ENCODE measurements at places on chromosomes 2 and 18.

GRCh38 chr2:44894058-44894457 is 47.4 kb upstream of the SIX3 start:
- DNase-seq, result no peak

GRCh38 chr2:47098953-47099352 is 56.2 kb downstream of the STPG4 start:
- no peak for DNase-seq

DNA sequence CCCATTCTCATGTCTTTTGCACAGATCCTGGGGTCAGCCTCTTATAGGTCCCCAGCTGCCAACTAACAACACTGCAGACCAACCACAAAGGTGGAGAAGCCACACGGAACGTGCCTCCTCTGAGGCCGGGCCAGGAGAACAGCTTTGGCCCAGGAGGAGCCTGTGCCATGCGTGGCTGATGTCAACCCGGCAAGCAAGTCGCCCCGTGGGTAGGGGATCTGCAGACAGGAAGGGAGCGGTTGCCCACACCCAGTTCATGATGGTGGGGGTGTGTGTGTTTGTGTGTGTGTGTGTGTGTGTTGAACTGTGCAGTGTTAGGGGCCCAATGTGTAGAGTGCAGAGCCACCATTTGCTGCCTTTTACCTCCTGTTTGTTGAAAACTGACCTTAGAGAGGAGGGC is 2.4 kb upstream of the CLEC4F start:
- no peak for DNase-seq

DNA sequence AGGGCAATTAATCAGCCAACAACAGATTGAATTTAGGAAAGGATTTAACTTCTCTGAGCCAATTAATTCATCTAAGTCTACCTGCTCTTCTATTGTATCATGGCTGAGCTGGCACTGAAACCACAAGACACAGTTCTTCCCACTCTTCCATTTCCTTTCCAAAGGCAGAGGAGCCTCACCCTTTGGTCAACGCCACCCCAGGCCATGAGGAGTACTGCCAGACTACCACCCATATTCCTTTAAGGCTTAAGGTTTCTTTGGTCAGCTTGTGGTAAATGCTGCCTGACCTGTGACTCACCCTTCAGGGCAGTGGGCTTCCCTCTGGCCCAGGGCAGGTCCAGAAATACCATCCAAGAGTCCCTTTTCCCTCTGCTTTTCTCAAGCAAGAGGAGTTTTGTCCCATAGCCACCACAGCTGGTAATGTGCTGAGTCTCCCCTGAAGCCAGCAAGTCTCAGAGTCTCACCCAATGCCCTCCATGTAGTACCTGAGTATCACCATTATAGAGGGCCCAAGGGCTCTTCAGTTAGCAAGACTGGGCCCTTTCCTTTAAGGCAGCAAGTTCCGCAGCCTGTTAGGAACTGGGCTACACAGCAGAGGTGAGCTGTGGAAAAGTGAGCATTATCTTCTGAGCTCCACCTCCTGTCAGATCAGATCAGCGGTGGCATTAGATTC is 900.5 kb upstream of the CRIM1 start:
- DNase-seq, result peak; percentile 31

DNA sequence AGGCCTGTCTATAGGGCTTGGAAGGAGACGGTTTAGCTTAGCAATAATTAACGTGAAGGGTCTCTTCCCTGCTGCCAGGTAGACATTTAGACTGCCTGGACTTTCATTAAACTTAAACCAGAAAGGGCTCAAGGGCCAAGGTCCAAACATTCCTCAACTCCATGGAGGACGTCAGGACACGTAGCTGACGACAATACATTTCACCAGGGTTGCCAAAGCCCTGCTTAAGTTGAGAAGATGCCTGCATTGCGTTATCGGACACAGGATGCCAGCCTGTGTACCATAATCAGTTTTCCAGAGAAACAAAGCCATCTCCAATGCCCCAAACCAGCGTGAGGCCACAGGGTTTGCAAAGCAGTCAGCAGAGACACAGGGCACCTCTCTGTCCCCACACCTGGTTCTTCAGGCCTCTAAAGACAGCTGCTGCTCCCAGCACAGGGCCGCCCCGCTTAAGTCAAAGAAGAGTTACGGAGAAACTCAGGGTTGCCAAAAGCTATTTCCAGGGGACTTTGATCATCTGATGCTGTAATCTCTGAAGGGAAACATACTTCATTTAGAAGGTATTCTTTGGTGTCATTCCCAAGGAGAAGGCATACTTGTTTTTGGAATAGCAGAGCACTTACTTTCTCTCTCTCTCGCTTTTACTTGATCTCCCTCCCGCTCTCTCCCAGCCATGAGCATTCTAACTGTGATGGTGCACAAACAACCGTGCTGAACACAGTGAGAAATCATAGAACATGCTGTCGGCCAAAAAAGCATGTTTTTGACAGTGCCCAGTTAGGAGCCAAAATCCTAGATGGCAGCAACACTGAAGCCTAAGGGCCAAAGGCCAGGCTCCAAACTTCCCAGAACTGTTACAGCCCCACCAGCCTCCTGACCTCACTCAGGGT is 46.0 kb downstream of the TTC32 start:
- DNase-seq, result no peak

DNA sequence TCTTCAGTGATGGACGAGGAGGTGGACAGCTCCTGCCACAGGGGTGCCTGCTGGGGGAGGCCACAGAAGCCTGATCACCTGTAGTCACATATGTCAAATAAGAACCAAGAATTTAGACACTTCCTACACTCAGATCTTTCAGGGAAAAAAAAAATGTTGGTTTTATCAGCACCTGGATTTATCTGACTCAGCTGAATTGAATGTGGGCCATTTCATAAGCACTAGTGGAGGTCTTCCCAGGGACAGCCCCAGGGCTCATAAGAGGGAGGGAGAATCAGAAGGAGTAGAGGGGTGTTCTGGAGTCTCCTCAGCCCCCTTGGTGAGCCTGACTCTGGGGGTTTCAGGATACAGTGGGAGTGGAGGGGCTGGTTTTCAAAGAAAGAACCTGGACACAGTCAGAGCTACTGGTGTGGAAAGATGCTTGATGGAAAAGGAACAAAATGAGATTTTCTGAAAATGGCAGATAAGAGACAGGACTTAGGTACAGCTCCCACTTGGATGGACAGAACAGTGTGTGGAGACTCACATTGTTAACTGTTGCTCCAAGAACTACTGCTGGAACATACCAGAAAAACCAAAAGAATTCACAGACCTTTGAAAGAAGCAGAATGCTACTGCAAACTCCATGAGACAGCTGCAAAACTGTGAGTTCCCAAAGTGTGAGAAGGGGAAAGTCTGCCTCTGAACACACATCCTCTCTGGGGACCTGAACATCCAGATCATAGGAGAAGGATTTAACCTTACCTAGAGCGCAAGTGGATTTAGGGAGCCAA is 45.4 kb downstream of the LCT start:
- no peak for DNase-seq

GRCh38 chr2:85165088-85165690 is 32.0 kb downstream of the TCF7L1 start:
- DNase-seq, result no peak

DNA sequence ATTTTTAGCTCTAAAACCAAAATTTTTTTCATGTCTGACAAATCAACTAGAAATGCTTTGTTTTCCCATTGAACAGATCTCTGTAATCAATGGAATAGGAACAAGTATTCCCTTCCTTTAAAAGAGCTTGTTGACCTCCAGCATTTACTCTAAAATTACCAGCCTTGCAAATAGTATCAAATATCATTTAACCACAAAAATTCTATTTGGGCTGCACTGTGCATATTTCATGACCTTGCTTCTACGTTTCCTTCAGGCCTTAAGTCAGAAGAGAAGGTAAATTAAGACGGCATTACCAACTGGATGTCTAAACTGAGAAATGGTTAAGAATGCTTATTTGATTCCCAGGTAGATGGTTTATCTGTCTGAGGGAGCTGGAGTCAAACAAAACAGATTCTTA is 33.3 kb upstream of the NRXN1 start:
- no peak for DNase-seq

DNA sequence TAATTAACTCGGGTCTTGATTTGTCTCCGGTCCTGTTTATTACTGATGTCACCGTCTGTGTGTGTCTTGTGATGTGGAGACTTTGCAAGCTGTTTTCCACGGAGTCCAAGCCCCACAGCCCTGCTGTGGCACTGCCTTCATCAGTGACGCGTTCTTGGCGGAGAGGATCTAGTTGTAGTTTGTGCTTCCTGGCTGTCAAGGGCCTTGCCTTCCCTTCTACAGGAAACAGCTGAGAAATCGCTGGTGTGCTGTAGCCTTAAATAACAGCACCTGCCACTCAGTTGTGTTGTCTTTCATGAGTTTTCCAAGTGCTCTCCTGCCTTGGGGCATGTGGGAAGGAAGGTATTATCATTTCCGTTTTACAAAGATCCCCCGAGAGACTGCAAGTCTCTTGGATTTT is 26.3 kb downstream of the CTIF start:
- DNase-seq, result no peak

DNA sequence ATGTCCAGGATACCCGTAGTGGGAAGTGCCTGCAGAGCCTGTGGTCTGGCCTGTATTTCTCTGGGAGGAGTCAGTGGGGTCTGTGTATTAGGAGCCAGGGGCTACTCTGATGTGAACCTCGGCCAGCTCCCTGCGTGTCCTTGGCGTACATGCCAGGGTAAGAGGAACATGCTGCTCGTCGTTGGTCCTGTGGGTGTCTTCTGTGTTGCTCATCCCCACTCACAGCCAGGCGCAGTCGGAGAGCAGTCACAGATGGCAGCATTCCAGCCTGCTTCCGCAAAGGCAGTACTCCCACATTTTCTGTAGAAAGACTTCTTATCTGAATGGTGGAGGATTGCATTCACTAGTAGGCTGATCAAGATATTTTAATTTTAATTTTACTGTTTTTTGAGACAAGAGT is 84.9 kb downstream of the DGKD start:
- DNase-seq, result no peak

GRCh38 chr2:241924069-241924908 is 54.8 kb downstream of the RTP5 start:
- no peak for DNase-seq

DNA sequence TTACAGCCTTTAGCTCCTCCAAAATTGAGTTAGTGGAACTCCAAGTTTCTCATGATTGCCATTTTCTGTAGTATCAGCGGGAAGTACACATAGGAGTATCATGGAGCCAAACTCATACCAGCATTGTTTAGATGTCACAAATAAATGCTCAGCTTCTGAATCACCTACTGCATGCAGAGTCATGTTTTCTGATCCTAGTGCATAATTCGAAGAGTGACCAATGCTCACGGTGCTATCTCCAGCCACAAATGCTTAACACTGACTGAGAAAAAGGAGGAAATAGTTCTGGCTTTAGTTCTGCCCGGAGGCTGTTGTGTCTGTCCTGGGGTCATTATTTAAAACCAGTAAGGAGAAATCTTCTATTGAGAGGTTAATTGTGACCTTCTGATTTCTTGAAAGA is 45.4 kb upstream of the LRATD1 start:
- DNase-seq, result no peak

- no peak for DNase-seq
Measured at GRCh38 chr18:9240270-9240669, 94.3 kb upstream of the TWSG1 start.

GRCh38 chr2:148817210-148817708 is 57.8 kb upstream of the KIF5C start:
- no peak for DNase-seq

DNA sequence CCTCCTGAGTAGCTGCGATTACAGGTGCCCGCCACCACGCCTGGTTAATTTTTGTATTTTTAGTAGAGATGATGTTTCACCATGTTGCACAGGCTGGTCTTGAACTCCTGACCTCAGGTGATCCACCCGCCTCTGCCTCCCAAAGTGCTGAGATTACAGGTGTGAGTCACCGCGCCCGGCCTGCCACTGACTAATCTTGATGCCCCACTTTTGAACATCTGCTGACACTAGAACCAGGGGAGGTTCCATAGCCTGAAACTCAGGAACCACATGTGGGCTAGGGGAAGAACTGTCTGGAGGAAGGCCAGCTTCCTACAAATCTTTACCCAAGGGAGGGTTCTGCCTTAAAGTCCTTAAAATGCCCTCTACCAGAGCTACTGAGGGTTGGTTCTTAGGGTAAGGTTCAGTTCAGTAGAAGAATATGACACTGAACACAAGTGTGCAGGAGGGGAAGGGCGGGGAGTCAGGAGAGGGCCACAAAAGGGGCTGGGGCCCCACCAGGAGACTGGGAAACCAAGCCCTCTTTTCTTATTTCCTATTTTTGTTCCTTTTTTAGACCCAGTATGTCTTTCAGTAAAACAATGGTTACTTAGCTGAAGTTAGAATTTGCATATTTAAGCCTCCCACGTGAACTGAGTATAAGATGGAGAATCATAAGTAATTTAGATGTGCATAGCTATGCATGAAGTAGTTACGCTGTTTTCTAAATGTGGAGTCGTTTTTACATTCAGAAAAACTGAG is 6.3 kb upstream of the RAB31 start:
- no peak for DNase-seq

DNA sequence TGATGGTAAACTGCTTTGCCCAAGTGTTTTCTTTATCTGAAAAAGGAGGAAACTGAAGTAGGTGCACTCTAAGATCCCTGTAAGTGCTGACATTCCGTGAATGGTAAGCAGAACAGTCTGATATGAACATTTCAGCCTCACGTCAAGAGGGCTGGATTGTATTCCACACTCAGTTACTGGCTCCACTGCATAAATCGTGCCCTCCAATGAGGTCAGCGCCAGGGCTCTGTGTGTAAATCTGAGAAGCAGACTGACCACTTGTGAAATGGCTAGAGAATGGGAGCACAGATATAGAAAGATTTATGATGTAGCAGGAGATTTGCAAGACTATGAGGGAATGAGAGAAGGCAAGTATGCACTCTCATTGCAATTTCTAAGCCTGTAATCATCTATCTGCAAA is 153.0 kb downstream of the ICOS start:
- no peak for DNase-seq

Data from SW480 (cell line).